HTR-8/SVneo (cell line): ENCODE measurements at places on chromosomes 4 and X.

- no peak for DNase-seq
Measured at GRCh38 chr4:13109536-13109935, 374.6 kb downstream of the RAB28 start.

- DNase-seq: no peak
Measured at GRCh38 chr4:170497112-170497511, 407.4 kb upstream of the AADAT start.

- no peak for DNase-seq
Measured at GRCh38 chr4:136918772-136919171, 613.5 kb downstream of the PCDH18 start.

GRCh38 chrX:38701073-38701472 lies 100.2 kb upstream of the MID1IP1 start:
- DNase-seq: no peak

DNA sequence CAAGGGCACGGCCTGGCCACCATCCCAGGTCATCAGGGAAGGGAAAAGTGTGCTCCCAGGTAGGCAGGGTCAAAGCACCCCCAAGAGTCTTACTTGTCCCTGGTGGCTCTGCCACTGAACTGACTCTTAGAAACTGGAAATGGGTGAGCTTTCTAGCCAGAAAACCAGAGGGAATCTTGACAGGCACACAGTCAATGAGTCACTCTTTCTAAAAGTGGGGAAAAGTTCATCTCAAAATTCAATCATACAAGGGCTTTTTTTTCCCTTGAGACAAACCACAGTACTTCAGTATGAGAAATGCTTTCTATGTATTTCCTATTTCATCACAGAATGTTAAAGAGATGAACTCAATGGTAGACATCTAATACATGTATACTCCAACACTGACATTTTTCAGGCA lies 12.5 kb downstream of the HPF1 start:
- no peak for DNase-seq

DNA sequence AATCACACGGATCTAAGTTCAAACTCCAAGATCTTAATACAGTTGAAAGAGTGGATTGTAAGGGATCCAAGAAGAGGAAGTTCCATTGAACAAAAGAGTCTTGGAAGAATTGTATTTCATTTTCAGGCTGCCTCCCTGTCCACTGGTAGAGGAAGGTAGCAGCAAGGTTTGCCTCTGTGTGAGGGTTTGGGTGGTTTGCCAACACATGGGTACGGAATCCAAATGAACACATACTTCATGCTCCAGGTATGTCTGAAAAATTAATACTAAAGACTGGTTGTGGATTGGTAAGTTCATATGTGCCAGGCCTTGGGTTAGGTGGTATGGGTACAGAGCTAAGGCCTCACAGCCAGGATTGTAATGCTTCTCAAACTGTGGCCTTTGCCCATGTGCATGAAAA lies 523.6 kb upstream of the BOD1L1 start:
- no peak for DNase-seq

DNA sequence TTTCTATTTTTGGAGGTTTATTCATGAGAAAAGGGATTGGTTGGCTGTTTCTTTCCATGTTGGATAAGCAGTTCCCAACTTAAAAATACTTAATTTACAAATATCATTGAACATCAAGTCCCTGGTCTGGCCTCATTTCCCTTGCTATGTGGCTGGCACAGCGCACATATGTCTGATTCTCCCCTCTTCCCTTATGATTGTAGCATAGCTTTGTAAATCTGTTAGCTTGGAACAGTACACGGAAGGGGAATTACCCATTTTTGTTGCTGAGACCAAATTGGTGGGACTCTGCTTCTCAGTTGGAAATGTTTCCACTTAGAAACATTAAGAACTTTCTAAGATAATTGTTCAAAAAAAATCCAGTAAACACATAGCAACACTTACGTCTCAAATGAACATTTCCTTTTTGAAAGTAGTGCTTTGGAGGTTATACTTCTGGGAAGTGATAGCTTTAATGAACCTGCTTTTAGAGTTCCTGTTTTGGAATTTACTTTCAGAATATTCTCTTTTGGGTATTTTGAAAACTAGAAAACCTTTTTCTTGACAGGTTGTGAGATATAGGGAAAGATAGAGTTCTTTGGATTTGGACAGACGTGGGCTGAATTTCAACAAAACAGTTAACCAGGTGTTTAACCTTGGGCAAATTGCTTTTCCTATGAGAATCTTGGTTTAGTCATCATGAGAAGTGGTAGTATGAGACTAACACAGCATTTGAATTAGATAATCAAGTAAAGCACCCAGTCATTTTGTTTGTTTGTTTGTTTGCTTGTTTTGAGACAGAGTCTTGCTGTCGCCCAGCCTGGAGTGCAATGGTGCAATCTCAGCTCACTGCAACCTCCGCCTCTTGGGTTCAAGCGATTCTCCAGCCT lies 47.3 kb downstream of the STIM2 start:
- no peak for DNase-seq

GRCh38 chrX:11558972-11559371 lies 106.7 kb downstream of the ARHGAP6 start:
- no peak for DNase-seq

GRCh38 chrX:51215266-51215665 lies 117.4 kb upstream of the NUDT10 start:
- no peak for DNase-seq

GRCh38 chrX:47212381-47213293 lies 5.8 kb upstream of the CDK16 start:
- DNase-seq: no peak

- DNase-seq: no peak
Measured at GRCh38 chrX:56313308-56313707, 81.2 kb downstream of the KLF8 start.

GRCh38 chr4:7824218-7824617 lies 115.4 kb downstream of the AFAP1 start:
- DNase-seq: no peak

- peak; percentile 11 for DNase-seq
Measured at GRCh38 chr4:78517050-78517652, 34.4 kb upstream of the ANXA3 start.

- DNase-seq: no peak
Measured at GRCh38 chrX:63613531-63614028, 171.4 kb downstream of the ARHGEF9 start.

GRCh38 chr4:6001680-6002491 lies 16.3 kb downstream of the C4orf50 start:
- DNase-seq: no peak

DNA sequence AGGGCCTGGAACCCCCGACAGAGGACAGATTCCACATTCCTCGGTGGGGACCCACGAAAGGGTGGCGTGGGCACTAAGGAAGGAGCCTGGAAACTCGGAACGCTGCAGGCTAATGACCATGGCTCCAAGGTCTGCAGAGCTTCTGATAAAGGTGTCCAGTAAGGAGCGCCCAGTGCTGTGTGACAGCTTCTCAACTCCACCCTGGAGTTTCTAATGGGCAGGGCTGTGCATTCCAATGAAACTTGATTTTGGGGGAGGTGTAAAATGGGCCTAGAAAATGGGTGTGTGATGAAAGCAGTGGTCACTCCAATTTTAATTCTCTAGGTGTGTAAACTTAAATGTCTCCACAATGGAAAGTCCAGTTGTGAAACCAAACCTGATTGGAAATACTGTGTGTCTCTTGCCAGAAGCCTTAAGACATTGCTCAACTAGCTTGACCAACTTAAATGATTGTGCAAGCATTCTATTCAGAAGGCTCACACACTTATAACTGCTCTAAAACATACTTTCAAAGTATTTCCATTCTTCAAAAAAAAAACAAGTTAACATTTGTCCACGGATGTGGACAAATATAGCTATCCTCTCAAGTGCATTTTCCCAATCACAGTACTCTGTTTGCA lies 52.1 kb downstream of the XAGE2 start:
- DNase-seq: no peak

DNA sequence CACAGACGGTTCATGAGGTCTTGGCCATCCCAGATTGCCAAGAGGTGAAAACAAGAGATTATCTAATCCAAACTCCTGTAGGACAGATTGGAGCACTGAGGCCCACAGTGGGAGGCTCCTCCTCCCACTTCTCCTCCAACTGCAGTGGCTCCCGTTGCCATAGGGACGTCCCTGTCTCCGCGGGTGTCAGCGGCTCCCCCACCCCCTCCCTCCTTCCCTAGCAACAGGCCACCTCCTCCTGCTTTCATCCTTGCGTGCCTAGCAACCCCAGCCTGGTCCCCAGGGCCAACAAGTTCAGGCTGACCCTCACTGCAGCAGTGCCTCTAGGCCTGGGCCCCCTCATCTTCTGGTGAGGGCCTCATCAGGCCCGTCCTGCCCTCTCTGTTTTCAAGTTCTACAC lies 6.8 kb upstream of the IQSEC2 start:
- no peak for DNase-seq

DNA sequence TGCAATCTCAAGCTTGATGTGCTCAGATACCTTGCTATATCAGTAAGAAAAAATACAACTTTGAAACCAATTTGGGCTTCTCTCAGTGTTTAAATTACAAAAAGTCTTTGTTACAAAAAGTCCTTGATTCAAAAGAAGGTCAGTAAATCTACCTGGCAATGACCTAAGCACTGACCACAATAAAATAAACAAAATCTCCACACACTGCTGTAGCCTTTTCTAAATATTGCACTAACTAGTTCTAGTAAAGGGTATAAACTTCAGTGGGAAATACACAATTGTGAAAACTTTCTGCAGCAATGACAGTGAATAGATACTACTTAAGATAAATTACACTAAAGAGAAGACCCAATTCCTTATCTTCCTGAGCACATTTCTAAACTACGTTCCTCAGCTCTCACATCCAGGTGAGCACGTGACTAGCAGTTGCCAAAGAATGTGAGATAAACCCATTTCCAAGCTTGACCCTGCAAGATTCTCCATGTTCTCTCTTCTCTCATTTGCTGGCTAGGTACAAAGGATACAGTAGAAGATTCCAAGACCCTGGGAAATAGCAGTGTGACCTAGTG lies 81.4 kb upstream of the GPR34 start:
- DNase-seq: no peak

- no peak for DNase-seq
Measured at GRCh38 chr4:40402556-40402955, 67.4 kb downstream of the CHRNA9 start.

DNA sequence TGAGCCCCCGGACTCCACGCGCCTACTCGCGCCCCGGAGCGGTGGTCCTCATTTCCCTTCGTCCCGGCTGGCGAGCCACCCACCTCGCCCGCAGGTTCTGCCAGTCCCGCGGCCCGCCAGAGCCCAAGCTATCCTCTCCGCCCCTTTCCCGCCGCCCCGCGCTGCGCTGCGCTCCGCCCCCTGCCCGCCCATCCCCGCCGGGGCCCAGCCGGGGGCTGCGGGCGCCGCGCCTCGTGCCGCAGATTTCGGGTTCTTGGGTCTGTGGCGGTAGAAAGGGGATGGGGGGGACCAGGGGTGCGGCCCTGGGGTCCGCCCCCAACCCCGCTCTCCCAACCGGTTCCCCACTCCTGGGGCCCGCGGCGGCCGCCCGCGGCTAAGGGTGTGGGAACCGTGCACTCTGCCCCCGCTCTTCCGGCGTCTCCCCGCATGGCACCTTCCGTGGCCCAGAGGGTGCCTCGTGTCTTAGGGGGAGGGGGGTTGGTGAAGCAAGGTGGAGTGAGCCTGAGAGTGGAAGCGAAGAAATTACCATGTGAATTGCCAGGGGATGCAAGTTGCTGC lies 650.8 kb upstream of the DIPK2B start:
- DNase-seq: no peak

DNA sequence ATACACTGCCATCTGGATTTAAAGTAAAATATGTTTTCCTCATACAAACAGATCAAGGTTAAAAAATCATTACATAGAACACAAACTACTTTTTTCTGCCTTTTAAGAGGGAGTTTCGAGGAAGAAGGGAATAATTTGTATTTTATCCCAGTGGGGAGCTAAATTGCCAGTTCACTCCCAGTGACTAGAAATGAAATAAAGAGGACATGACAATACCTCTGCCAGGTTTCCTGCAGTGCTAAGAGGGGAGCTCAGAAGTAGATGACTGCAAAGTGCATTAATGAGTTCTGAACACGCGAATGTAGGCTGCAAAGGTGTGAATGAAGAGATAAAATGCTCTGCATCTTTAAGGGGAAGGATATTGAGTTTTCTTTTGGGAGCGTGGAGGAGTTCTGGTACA lies 69.7 kb downstream of the SRPX start:
- no peak for DNase-seq

DNA sequence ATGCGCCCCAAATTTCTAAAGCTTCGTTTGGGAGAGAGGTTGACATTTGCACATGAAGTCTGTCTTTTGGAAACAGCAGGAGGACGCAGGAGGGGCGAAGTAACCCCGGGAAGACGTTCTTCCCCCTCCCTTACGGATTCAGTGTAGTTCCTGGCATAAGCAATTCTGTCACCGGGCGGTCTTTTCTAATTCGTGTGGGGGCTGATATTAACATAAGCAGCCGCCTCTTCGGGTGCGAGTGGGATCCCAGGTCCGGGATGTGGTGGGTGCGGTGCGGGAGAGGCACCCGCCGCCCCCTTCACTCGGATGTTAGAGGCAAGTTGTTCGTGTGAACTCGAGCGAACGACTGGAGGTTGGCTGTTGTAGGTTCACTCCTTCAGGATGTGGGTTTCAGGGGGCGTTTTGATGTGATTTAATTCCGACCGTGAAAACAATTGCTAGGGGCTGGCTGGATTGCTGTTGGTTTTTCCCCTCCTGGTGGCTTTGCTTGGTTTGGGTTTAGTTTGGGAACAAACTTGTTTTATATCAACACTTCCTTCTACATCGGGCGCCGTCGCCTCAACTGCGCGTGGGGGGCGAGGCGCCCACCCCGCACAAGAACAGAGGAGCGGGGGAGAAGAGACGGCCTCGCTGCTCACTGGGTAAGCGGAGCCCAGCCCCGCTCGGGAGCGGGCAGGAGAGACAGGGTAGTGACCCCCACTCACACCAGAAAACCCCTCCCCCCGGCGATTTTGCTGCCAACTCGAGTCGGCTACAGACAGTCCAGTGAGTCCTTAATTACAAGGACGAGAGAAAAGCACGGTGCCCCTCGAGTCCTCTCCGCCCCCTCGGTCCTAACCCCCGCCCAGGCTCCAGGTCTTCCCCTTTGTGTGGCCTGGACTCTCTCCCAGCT lies 2.9 kb upstream of the LEF1 start:
- no peak for DNase-seq

DNA sequence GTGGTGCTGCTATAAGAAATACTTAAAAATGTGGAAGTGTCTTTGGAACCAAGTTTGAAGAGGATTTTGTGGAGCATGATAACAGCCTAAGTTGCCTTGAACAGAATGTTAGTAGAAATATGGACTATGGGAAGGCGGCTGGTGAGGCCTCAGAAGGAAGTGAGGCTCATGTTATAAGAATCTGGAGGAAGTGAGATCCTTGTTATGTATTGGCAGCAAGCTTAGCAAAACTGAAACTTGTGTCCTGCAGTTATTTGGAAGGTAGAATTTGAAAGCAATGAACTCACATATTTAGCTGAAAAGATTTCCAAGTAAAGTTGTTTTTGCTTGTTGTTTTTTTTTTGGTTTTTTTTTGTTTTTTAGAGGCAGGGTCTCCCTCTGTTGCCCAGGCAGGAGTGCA lies 13.6 kb upstream of the MED14 start:
- no peak for DNase-seq

GRCh38 chrX:149937871-149938426 lies 342 bp downstream of the EOLA2 start:
- DNase-seq: no peak

- DNase-seq: no peak
Measured at GRCh38 chr4:80226094-80226493, 28.8 kb downstream of the PRDM8 start.
